ENCODE measurements at places on chromosomes 1 and 21.

DNA sequence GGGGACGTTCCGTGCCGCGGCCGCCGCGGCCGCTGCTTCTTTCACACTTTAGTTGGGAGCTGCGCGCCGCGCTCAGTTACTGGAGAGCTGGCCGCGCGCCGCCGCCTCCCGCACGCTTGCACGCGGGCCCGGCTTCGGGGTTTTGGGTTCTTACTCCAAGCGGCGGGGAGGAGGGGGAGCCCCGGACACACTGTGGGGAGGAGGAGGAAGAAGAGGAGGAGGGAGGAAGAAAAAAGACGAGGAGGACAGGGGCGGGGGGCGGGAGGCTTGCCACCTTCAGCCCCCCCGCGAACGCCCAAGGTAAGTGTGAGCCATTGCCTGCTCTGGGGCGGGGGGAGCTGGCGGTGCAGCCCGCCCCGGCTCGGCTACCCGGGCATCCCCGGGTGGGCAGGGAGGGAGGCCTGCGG is 243 bp downstream of the C1orf21 start:
- peak; percentile 32 for DNase-seq

DNA sequence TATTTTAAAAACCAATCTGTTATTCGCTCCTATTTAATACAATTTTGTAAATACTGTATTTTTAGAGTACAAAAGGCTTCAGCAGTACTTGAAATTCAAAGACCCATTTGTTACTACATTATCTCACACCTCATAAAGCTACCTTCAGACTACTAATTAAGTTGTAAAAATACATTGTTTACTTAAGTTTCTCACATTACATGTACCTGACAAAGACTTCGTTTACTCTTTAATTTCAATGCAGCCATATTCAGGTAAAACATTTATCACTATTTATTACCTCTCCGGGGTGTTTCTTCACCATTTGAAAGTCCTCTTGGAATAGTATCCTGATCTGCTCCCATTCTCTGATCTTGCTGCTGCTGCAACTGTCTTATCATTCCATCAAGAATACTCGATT is 55.2 kb downstream of the BRWD1 start:
- no peak for DNase-seq

DNA sequence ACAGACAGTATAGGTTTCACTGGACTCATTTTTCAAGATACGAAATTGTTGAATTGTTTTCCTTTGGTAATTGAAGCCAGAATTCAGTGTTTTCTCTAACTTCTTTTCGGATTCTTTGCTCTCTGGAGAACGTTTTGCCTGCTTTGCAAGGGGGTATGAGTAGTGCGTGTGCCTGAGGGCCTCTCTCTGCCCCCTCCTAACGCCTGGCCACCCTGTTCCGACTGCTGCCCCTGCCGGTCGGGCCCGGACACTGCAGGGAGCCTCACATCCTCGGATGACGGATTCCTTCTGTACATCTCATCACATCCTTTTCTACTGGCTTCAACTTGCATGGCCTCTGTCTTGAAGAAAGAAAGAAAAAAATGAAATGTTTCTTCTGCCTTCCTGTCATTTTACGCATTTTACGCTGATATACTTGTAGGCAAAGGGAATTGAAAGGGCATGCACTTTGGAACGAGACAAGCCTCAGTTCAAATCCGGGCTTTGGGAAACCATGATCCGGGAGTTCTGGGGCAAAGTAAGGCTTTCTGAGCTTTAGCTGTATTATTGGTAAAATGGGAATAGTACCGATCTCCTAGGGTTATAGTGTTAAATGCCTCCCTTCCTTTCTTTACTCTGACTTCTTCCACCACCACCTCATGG is 65.1 kb downstream of the DISC1 start:
- no peak for DNase-seq

GRCh38 chr1:195188821-195189220 is 1419.4 kb downstream of the KCNT2 start:
- no peak for DNase-seq

- peak; percentile 3 for DNase-seq
Observed at GRCh38 chr1:231866392-231867331, 240.1 kb downstream of the DISC1 start.

DNA sequence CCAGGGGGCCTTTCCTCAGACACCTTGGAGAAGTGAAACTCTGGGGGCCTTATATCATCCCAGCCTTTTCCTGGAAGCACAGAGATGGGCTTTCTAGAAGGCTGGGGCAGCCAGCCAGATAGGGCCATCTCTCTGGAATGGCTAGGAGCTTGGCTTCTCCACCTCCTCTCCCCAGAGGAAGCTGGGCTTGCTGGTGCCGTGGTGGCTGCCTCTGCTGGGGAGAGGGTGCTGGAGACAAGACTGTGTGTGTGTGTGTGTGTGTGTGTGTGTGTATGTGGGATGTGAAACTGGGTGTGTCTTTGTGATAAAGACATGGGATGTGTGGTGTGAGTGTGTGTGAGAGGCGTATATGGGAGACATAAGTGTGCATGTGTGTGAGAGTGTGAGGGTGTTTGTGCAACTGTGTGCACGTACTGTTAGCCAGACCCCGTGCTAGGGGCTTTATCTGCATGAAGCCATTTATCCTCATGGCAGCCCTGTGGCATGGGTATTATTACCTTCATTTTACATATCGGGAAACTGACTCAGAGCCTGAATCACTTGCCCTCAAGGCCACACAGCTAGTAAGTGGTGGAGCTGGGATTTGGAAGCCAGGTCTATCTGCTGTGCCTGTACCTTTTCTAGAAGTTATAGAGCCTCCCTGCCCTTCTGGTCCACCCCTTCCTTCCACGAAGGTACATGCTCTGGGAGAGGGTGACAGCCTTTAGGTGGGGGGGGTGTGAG is 44.2 kb downstream of the PTPRU start:
- DNase-seq: no peak

Data from frontal cortex (tissue), 4 donors.